Fibroblast of skin of back (primary cell): ENCODE measurements at places on chromosomes 1 and 21.

- DNase-seq: no peak
Measured at GRCh38 chr1:26771285-26771642, 16.5 kb upstream of the PIGV start.

DNA sequence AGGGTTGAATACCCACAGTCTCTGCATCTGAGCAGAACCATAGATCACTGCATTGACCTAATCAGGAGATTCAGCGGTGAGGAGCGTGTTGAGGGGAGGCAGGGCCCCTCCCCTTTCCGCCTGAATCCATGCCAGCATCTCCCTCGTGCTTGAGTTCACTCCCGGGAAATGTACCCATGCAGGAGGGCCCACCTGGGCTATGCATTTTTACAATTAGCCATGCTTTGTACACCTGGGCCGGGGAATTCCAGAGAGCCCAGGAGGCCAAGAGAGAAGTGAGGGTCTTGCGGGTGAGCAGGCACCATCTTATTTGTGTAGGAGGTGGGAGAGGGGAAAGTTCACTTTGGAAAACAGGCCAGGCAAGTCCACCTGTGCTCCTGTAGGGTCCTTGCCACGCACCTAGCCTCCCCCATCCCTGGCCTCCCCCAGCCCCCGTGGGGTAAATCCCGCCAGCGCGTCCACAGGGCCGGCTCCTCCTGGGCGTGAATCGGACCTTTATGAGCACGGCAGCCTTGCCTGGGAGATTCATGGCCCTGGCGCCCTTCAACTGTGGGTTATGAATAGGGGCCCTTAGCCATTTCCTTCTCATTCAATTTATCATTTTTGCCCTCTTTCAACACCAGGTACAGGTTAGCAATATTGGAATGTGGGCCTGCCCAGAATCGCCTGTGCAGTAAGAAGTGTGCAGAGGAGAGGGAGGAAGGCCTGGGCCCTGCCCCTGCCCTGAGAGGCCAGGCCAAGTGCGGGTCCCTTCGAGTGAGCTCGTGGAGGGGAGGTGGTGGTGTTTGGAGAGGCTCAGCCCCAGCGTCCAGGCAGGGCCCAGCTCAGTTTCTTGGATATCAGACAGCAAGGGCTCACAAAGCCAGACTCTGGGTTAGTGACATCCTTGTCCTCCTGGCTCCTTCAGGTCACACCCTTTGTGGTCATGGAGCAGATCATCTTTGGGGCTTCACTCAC lies 84.4 kb upstream of the ACTRT2 start:
- no peak for DNase-seq

DNA sequence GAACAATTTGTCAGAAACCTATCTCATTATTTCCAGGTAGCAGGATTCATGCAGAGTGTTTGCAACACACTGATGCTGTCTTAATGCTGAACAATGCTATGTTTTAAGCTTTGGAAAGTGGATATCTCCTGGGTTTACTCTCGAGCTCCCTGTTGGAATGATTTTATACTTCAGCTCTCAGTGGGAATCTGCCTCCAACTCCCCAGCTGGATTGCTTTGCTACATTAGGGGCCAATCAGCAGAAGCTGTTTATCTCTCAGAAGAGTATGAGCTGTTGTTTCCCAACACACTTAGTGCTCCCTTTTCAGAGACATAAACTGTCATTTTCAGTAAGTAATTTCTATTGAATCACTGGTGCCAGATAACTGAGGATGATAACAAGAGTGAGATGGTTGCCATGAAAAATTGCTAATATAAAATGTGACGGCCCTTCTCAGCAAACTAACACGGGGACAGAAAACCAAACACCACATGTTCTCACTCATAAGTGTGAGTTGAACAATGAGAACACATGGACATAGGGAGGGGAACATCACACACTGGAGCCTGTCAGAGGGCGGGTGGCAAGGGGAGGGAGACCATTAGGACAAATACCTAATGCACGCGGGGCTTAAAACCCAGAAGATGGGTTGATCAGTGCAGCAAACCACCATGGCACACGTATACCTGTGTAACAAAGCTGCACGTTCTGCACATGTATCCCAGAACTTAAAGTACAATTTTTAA lies 265.9 kb upstream of the RUNX1 start:
- no peak for DNase-seq

- no peak for DNase-seq
Measured at GRCh38 chr1:47210666-47211065, 20.8 kb upstream of the PDZK1IP1 start.

DNA sequence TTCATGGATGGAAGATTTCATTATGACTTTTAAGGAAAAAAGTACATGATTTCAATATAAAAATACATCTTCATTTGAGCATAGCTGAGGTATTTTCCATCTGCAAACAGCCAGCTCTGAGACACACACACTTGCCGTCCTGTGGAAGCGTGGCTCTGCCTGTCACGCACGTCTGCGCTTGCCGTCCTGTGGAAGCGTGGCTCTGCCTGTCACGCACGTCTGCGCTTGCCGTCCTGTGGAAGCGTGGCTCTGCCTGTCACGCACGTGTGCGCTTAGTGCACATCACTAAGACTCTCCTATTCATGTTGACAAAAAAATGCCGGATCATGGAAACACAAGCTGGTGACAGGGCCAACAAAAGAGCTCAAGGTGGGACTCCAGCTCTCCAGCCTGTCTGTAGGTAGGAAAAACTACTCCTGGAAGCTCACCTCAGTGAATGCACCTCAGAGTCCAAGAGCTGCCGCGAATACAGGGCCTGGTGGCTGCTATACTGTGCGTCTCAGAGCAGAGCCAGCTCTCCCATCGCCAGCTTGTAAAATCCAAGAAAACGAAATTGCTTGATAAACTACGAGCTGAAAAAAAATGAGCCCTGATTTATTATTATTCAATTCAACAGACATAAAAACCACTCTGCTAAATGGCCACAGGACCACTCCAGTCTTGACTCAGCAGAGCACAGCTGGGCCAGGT lies 69.3 kb downstream of the SLC37A1 start:
- DNase-seq: no peak

DNA sequence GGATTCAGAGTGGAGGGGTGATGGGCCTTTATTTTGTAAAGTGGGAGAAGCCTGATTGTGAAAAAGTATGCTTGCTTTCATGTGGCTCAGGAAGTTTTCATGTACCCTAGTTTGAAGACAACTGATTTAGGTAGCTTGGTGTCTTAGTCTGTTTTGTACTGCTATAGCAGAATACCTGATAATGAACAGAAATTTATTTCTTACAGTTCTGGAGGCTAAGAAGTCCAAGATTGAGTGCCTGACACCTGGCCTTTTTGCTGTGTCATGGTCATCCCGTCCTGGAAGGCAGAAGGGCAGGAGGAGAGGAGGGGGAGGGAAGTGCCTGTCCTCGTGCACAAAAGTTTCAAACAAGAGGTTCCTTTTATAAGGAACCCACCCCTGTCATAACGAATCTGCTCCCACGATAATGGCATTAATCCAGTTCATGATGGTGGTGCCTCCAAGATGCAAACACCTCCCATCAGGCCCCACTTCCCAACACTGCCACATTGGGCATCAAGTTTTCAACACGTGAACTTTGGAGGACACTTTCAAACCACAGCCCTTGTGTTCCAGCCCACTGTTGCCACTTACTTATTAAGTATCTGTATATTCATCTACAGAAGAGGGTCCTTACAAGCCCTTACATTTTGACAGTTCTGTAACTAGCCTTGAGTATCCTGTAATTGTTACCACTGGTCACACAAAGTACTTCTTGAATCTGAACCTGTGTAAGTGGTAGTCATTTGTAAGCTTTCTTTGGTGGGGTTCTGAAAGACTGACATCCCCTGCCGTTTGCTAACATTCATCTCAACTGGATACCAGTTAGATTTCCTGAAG lies 9.5 kb downstream of the UCK2 start:
- no peak for DNase-seq

DNA sequence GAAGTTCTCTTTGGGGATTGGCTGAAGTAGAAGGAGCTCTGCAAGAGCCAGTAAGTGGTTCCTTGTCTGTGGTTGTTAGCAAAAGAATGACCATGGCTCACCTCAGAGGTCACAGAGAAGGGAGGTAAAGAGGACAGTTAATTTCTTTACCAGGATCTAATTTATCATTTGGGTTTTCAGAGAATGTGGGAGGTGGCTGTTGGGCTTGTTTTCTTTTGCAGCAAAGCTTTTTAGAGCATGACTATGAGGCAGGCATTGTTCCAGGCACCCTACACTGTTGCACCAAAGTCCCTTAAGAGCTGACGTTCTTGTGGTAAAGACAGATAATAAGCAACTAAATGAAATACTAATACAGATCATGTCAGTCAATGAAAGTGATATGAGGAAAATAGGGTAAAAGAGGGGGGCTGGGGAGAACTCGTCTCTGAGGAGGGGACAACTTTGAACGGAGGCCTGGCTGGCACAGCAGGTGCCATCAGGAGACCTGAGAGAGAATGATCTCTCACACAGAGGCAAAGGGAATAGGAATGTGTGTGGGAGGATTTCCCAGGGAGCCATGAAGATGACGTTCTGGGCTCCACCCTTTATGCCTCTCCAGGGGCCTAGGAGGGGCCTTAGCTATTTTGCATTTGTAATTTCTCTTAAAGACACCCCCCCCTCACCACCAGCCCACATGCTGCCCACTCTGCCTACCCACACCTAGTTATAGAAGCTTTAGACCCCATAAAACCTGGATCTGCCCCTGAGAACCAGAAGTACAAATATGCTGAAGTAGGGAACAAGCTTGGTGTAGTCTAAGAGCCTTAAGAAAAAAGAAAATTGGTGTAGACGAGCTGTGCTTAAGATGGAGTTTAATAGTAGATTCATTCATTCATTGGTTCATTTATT lies 177.5 kb downstream of the ROR1 start:
- peak; percentile 65 for DNase-seq

GRCh38 chr21:30689822-30690221 lies 28.8 kb downstream of the KRTAP21-3 start:
- no peak for DNase-seq

DNA sequence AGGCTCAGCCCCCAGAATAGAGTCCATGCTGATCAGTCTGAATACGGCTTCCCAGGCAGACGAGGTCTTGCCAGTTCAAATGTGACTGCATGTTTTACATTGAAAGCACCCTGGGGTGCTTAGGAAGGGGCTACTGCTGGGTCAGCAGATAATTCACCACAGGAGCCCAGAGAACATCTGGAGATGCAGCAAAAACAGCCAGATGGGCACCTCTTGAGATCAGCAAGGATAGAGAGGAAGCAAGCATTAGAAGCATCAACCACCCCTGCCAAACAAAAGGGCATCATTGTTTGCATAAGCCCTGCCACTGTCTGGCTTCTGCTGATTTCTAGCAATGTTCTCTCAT lies 403.1 kb downstream of the RRAGC start:
- no peak for DNase-seq

GRCh38 chr1:4960336-4960735 lies 305.9 kb downstream of the AJAP1 start:
- no peak for DNase-seq

DNA sequence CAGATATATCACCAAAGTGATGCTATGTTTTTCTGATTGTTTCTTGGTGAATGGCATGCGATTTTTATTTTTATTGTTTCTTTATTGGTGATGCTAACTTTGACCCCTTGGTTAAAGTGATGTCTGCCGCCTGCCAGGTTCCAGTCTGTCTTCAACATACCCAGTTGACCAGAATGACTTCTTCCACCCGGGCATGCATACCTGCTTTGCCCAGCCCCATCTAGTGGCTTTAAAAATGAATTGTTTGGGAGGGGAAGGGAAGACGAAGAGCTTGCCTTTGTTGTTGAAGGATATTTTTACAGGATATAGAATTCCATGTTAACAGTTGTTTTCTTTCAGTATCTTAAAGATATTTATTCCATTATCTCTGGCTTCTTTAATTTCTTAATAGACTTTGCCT lies 65.1 kb downstream of the ATG4C start:
- no peak for DNase-seq

DNA sequence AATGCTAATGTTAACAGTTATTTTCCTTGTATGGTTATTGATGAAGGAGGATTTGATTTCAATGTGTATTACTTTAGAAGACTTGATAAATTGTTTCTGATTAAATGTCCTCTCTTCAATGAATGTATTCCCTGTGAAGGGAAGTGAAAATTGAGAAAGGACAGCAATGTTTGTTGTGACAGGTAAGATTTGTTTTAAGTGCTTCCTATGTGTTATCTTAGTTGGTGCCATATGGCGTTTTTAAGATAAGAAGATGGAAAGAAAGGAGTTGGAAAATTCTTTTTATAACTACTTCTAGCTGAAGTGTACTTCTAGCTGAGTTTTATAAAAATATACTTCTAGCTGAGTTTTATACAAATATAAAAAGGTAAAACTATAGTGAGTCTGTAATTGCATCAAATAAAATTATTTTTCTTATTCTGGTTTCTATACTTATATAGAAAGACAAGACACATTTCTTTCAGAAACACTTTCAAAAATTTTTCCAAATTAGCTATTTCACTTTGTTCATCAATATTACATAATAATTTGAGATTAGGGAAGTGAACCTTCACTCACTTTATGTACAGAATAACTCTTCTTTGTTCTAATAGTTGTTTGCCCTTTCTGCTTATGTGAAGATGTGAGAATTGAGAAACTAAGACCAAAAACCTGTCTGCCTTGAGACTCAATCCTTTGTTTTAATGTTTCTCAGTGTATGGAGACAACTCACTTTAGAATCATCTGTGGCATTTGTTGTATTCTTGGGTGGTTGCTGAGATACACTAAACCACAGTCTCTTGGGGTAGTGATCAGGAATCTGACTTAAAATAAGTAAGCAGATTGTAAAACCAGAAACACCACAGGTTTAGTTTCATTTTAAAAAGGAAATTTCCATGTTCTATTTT lies 382.9 kb upstream of the B3GALT2 start:
- DNase-seq: peak; percentile 94

GRCh38 chr21:37088186-37088735 lies 15.2 kb downstream of the TTC3 start:
- DNase-seq: no peak

- DNase-seq: peak; percentile 91
Measured at GRCh38 chr1:159040206-159040605, 30.5 kb downstream of the IFI16 start.
